ENCODE measurements at places on chromosomes 6 and 20.

DNA sequence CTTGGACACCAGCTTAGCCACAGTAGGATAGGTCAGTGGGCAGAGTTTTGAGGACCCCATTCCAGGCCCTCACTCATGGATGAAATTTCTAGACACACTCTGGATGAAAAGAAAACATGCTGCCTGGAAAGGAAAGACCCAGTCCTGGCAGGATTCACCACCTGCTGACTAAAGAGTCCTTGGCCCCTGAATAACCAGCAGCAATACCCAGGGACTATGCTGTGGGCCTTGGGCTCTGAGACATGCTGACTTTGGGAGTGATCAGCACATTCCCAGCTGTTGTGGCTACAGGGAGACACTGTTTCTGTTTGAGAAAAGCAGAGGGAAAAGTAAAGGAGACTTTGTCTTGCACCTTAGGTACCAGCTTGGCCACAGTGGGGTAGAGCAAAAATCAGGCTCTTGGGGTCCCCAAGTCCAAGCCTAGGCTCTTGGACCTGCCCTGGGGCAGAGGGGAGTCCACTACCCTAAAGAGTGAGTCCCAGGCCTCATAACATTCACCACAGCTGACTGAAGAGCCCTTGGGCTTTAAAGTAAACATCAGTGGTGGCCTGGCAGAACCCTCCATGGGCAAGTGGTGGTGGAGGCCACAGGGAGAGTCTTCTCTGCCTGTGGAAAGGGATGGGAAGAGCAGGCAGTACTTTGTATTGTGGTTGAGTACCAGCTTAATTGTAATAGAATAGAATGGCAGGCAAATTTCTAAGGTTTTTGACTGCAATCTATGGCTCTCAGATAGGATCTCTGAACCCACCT, 516.8 kb downstream of the BCKDHB start:
- DNase-seq: no peak

- DNase-seq: no peak
Observed at GRCh38 chr6:106538145-106538544, 91.2 kb downstream of the RTN4IP1 start.

GRCh38 chr20:59139998-59140397, 23.6 kb upstream of the ZNF831 start:
- no peak for DNase-seq

DNA sequence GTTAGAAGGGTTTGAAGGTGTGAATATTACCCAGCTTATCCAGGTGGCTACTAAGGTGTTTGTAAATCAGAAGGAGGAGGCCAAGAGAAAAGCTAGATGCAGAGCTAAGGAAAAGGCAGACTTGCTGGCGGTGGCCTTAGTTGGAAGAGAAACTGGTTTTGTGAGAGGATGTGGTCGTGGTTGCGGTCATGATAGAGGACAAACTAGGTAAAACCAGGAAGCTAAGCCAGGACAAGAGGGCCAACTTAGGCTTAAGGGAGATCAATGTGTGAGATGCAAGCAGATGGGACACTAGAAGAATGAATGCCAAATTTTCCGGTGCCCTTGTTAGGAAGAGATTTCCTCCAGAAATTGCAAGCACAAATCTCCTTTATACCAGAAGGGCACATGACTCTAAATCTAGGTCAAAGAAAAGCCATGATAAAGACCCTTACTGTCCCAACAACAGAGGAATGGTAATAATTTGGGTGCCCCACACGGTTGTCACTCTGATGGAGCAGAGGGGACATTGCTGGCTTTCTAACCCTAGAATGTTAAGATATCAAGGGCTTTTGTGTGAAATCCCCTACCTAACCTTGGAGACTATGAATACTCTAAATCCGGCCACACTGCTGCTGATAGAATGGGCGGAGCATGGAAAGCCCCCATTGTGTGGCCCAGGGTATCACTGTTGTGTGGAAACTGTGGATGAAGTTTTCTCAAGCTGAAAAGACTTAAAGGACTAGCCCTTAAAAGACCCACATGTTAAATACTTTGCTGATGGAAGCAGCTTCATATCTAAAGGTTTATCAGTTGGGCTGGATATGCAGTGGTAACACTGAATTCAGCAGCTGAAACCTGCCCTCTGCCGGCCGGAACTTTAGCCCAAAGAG, 7.8 kb downstream of the IL22RA2 start:
- DNase-seq: no peak

GRCh38 chr6:156150391-156150790, 626.8 kb upstream of the ARID1B start:
- DNase-seq: no peak

DNA sequence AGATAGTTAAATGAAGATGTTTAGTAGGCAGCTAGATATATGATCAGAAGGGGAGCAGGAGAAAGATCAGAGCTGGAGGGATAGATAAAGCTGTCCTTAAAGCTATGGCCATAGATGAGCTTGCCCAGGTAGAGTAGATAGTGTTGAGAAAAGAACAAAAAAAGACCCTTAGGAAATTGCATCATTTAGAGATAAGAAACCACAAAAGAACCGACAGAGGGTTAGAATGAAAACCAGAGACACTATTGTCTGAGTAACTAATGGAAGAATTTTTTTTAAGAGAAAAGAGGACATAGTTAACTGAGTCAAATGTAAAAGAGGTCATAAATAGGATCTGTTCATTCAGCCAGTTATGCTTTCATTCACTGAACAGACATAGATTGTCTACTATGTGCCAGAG, 101.8 kb downstream of the TNFAIP3 start:
- no peak for DNase-seq

GRCh38 chr6:36028088-36028876, 674 bp downstream of the MAPK14 start:
- DNase-seq: peak; percentile 44

DNA sequence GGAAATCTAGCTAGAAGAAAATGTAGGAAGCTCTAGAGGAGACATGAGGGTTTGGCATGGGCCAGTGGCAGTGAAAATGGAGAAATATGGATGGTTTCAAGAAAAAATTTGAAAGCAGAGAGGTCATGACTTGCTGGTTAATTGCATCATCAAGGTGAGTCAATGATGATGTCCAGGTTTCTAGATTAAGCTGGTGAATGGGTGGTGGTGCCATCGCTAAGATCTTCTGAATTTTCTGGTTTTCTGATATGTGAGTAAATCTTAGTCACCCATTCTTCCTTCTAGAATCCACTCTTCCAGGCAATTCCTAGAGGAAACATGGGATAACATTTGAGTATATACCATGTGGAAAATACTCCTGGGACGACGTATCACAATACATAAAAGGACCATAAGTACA, 25.0 kb downstream of the SH3BGRL2 start:
- DNase-seq: no peak

DNA sequence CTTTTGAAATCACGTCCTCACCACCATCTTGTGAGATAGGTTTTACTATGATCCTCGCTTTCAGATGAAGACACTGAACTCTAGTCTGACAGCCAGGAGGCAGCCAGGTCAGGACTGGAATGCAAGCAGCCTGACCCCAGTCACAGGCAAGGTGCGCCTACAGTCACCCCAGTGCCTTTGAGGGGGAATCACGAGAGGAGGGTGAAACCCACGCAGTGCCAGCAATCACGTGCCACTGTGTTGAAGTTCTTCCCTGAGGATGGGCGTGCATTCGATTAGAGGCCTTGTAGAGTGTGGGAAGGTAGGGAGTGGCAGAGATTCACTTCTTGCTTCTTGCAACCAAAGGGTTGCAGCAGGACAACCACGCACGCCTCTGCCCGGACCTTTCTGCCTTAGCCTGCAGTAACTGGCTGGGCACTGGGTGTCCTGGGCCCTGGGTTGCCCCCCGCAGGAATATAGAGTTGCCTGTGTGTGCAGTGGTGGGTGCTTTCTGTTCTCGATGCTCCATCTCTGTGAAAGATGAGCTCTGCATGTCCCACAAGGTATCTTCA, 33.7 kb upstream of the IRF4 start:
- no peak for DNase-seq

DNA sequence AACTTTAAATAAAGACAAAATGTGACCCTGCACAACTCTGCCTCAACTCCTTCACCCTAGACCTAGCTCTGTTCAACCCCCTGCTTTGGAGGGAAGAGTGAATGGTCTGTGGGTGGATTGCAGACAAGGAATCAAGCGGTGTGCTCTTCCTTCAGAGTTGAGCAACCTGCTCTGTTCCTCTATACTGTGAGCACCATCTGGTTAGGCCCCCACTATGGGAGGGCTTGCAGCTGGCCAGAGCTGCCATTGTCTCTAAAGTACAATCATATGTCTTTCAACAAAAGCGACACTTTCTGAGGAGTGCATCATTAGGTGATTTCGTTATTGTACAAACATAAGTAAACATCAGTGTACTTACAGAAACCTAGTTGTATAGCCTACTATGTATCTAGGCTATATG, 406.1 kb upstream of the MARCKS start:
- DNase-seq: no peak

Measured in activated naive CD4-positive, alpha-beta T cell (primary cell).